T-helper 1 cell treated with Interleukin-12 subunit alpha and Interleukin-12 subunit beta and Interleukin-4 antibody, amounts not matched to agents 30 ng/mL and 1 ng/mL, for 36 hours (primary cell): ENCODE measurements at places on chromosomes 1 and 21. TPM values are rescaled to one million over a fixed set of nuclear protein-coding genes. Genes with fewer than 3 reads are reported as not detected.

Gene TTC39A
- total RNA-seq: not detected in 2 replicates

Gene KPRP
- total RNA-seq: not detected in 2 replicates

Gene RIMS3
- 3.7 and 4.2 TPM in 2 replicates for total RNA-seq

Gene GBP7
- not detected in 2 replicates for total RNA-seq

Gene C1orf167
- total RNA-seq: not detected in 2 replicates

Gene KCNJ15
- 0.15 and 0.34 TPM in 2 replicates for total RNA-seq

Gene ADAMTS5
- not detected in 2 replicates for total RNA-seq

Gene IVL
- not detected in 2 replicates for total RNA-seq

Gene WDR77
- total RNA-seq: 35.4 and 40.2 TPM in 2 replicates

Gene SPOCD1
- total RNA-seq: not detected in 2 replicates

Gene PLD5
- total RNA-seq: not detected in 2 replicates

Gene FLG2
- total RNA-seq: not detected in 2 replicates

Gene PRKCZ
- 2.5 and 2.6 TPM in 2 replicates for total RNA-seq

Gene MIER1
- total RNA-seq: 51.2 and 55.6 TPM in 2 replicates

Gene OR2T29
- not detected in 2 replicates for total RNA-seq

Gene ITSN1
- total RNA-seq: 2.3 and 2.4 TPM in 2 replicates

Gene AMY2B
- 6.5 and 7.1 TPM in 2 replicates for total RNA-seq

Gene SLAMF7
- total RNA-seq: 56.4 and 60.1 TPM in 2 replicates

Gene NUDC
- total RNA-seq: 71.8 and 74.6 TPM in 2 replicates

Gene SPATA17
- not detected in 2 replicates for total RNA-seq

Gene LRRC8D
- 34.4 and 36.2 TPM in 2 replicates for total RNA-seq

Gene SEC16B
- not detected in 2 replicates for total RNA-seq

Gene PLA2G2A
- not detected in 2 replicates for total RNA-seq

Gene NUDT4B
- total RNA-seq: not detected in 2 replicates

Gene S100A3
- 0.24 TPM in 1 of 2 replicates, not detected in the other for total RNA-seq

Gene COL16A1
- total RNA-seq: 0.42 and 0.44 TPM in 2 replicates

Gene HMGN1
- total RNA-seq: 275 and 306 TPM in 2 replicates

Gene CKS1B
- 104 and 112 TPM in 2 replicates for total RNA-seq

Gene MED8
- 41.8 and 46.9 TPM in 2 replicates for total RNA-seq

Gene CENPL
- total RNA-seq: 25.9 and 28.8 TPM in 2 replicates
